ENCODE measurements at places on chromosomes 12 and 14. TPM values are rescaled to one million over a fixed set of nuclear protein-coding genes. Genes with fewer than 3 reads are reported as not detected.

VWF gene
- total RNA-seq: 0.69 TPM

MYH6 gene
- not detected for total RNA-seq

CSRP2 gene
- 4.4 TPM for total RNA-seq

TNFAIP2 gene
- 55.1 TPM for total RNA-seq

KRT81 gene
- total RNA-seq: under 0.01 TPM

IFNG-AS1 gene
- total RNA-seq: under 0.01 TPM

CEP170B gene
- 7.1 TPM for total RNA-seq

PPP4R4 gene
- total RNA-seq: 0.34 TPM

CISTR gene
- not detected for total RNA-seq

ATP5MC2 gene
- total RNA-seq: 130 TPM

GPRC5D gene
- not detected for total RNA-seq

OTX2 gene
- not detected for total RNA-seq

TAS2R20 gene
- 1.6 TPM for total RNA-seq

FAIM2 gene
- total RNA-seq: 3.3 TPM

ASPG gene
- total RNA-seq: not detected

TPPP2 gene
- not detected for total RNA-seq

SLC4A8 gene
- total RNA-seq: 7.6 TPM
